ENCODE measurements at places on chromosomes 13 and 19.

GRCh38 chr19:2251106-2252054 lies 2.3 kb downstream of the AMH start:
- DNase-seq, result no peak

DNA sequence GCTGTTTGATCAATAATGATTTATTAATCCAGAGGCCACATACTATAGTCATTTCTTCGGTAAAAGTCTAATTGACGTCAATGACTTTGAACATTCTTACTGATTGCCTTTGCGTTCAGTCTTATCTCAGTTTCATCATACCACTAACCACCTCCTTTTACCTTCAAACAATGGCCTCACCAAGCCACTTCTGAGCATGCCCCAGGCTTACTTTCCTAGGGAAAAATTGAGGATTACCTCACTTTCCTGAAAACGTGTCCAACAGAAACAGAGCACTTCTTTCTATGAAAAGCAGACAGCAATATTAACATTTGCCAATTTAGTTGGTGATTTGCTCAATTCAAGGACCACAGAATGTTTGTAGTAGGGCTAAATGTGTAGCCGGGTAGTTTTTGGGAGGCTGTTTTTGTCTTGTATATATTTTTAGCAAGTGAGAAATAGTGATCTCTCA lies 157.6 kb downstream of the KLF5 start:
- no peak for DNase-seq

DNA sequence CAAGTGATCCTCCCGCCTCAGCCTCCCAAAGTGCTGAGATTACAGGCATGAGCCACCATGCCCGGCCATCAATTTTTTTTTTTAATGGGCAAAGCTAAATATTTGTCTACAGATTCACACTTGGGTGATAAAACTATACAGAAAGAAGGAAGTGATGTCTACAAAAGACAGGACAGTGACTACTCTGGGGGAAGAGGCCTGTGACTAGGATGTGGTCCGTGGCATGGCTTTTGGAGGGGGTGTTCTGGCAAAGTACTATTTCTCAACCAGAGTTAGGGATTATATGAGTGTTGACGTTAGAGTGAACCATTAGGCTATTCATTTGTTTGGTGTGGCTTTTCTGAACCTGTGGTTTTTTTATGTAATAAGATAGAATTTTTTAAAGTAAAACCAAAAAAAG lies 42.7 kb downstream of the INSR start:
- no peak for DNase-seq

- no peak for DNase-seq
Measured at GRCh38 chr13:66546534-66547379, 683.4 kb downstream of the PCDH9 start.

- no peak for DNase-seq
Measured at GRCh38 chr19:23482829-23483228, 87.6 kb upstream of the ZNF91 start.

GRCh38 chr13:96744367-96745331 lies 249.6 kb downstream of the OXGR1 start:
- DNase-seq, result no peak

All from CD4-positive, alpha-beta T cell treated with Interleukin-1 beta for 1 hour (primary cell).